ENCODE measurements at places on chromosomes 1 and 21. TPM values are rescaled to one million over a fixed set of nuclear protein-coding genes. Genes with fewer than 3 reads are reported as not detected.

- DNase-seq: no peak
Observed at GRCh38 chr1:45953934-45954847, 150.8 kb downstream of the MAST2 start.

DNA sequence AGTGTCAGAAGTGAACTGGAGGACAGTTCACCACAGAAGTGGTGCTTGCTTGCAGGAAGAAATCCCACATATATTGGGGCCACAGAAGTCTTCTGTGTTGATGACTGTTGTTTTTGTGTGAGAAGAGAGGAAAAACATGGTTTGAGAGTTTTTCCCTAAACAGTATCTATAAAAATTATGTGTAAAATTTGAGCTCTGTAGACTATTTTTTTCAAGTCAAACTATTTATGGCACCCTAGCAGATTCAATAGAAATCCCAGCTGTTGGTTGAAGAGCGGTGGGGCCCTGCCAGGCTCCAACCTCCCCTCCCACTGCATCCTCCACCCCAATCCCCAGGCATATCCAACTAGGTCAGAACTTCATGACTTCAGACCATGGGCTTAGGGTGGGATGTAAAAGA lies 61.6 kb downstream of the NTPCR start:
- DNase-seq: no peak

DNA sequence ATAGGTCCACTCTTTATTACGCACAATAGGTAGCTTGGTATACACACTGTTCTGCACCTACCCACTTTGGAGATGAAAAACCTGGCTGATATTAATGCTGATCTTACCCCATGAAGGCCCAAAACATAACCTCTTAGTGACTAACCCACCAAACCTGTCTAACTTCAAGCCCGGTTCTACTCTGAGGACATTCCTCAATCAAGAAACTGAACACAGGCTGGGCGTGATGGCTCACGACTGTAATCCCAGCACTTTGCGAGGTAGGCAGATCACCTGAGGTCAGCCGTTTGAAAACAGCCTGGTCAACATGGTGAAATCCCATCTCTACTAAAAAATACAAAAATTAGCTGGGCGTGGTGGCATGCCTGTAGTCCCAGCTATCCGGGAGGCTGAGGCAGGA lies 50.5 kb downstream of the EYA3 start:
- no peak for DNase-seq

DNA sequence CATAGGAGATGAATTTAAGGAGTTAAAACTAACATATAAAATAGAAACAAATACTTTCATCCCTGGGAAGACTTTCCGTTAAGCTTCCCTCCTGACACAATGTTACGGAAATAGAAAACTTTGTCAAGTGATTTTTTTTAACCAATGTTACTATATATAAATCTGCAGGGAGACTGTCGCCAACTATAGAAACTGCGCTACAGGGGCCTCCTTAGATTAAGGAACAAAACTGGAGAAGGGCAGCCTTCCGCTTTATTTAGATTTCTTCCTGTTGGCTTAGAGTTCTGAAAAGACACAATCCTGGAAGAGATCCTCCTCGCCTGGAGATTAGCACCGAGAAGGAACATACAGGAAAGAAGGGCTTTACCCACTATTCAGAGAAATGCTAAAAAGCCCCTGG lies 1.5 kb downstream of the MGST3 start:
- DNase-seq: no peak

DNA sequence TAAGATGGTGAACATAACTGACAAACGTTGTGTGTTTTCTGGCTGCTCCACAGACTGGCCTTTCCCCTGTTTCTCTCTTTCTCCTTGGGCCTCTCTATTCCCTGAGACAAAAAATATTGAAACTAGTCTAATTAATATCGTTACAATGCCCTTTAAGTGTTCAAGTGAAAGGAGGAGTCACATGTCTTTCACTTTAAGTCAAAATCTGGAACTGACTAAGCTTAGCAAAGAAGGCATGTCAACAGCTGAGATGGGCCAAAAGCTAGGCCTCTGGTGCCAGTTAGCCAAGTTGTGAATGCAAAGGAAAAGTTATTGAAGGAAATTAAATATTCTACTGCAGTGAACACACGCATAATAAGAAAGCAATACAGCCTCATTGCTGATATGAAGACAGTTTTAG lies 32.2 kb upstream of the FCRL3 start:
- no peak for DNase-seq

DNA sequence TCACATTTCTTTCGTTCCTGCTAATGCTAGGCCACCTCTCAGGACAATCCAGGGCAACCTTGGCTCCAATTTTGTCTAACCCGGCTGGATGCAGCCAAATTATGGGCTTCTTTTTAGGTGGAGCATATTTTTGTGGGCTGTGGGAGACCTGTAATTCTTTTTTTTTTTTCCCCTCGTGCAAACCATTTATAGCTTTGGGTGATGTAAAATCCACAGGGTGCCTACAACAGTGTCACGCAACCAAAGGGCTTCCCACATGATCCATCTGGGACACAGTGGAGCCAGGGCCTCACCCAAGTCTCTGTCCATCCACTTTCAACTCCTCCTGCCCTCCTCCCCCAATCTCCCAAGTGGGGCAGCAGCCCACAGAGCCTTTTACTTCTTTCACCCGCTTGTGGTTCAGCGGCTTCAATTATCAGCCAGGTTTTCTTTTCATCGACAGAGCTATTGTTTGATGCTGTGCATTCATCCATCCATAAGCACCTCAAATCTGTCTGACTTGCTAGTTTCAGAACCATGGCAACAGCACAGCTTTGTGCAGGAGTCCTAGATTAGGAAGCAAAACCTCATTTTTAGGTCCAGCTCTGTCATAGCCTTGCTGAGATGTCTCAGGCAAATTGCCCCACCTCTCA lies 10.0 kb upstream of the OVAAL start:
- DNase-seq: no peak

DNA sequence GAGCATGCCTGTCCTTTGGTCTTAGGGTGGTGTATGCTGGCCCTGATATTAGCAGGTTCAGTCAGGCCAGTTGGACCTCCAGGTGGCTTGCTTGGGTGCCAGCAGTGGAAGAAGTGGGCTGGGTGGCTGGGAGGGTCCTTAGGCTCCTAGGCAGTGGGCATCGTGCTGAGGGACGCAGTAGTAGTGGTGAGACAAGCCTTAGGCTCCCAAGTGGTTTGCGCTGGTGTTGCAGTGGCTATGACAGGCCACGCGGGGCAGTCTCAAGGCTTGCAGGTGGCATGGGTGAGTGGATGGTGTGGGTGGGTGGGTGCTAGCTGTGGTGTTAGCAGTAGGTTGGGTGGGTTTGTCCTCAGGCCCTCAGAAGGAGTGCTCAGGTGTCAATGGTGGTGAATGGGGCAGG lies 162.3 kb downstream of the FMN2 start:
- no peak for DNase-seq

DNA sequence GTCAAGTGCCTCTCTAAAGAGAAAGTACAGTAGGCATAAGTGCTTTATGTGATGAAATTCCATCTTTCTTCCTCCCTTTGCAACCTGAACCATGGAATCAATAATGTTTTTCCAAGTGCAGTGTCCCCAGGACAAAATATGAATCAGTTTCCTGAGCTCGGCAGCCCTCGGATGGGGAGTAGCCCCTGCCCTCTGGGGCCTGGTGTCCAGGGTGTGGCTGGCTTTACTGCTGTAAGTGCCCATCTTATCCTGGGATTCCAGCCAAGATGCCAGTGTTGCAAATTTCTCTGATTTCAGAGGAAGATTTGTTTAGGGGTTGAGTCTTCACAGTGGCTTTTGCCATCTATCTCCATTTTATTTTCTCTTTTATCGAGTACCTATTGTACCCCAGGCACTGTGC lies 40.5 kb upstream of the SRP9 start:
- no peak for DNase-seq

The F5 gene
- polyA plus RNA-seq: 0.06 TPM
